Stimulated activated CD8-positive, alpha-beta memory T cell treated with anti-CD3 and anti-CD28 coated beads, Interleukin-15, amount 100 ng/mL, for 24 hours (primary cell): ENCODE measurements at places on chromosomes 2 and 18.

- no peak for DNase-seq
Observed at GRCh38 chr18:55141318-55141717, 182.1 kb upstream of the CCDC68 start.

DNA sequence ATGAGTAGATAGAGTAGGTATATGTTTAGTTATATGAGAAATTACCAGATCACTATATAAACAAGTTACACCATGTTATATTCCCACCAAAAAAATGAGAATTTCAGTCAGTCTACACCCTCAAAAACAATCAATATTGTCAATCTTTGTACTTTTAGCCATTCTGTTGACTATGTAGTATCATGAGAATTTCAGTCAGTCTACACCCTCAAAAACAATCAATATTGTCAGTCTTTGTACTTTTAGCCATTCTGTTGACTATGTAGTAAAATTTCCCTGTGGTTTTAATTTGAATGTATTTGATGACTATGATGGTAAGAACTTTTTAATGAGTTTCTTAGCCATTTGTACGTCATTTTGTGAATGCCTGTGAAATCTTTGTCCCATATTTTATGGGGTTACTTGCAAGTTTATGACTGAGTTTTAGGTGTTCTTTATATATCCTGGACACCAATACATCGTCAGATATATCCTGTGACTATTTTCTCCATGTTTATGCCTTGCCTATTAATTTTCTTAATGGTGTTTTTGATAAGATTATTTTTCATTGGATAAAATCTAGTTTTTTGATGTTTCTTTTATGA lies 528.4 kb upstream of the SPHKAP start:
- no peak for DNase-seq

GRCh38 chr2:53633441-53633840 lies 134.2 kb upstream of the CHAC2 start:
- no peak for DNase-seq

DNA sequence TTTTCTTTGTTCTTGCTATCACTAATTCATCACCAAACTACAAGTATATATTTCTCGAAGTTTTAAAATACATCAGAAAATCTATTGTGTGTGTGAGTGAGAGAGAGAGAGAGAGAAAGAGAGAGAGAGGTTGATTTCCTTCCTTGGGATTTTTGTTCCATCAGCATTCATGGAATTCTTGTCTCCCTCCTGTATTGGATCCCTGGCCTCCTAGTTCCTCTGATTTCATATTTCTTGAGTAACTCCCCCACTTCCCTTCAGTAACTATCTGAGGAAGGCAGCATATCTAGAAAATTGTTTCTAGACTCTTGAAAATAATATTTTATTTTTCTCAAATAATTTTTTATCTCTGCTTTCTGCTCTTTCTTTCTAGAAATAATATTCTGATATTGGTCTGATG lies 13.3 kb upstream of the ACTR2 start:
- DNase-seq = no peak

DNA sequence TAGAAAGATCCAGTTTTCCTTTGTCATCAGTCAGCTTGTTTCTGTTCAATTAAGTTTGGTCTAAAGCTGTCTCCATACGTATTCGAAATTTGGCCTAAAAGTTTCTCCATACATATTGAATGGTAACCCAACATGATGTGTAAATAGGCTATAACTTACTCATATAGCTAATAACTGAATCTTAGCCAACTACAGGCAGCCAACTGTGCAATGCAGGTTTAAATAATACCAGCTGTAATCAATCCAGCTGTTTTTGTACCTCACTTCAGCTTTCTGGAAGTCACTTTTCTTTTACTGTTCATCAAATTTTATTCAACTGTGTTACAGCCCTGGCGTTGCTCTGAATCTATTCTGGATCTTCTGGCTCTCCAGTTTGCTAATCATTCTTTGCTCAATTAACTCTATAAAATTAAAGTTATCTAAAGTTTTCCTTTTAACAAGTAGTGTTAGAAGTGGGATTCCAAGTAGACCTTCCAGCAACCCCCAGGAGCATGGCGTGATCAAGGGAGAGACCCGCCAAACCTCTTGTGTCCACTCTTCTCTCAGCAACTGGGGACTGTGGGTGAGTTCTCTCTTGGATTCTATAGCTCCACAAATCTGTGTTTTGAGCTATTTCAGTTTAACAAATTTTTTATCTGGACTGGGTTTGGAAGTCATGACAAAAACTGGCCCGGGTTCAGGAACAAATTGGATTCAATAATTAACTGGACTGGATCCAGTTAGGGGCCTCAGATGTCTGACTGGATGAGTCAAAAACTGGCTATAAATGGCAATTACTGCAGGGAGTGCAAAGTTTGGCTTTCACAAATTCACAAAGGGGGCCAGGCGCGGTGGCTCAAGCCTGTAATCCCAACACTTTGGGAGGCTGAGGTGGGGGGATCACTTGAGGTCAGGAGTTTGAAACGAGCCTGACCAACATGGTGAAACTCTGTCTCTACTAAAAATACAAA lies 329.7 kb upstream of the ST6GAL2 start:
- no peak for DNase-seq

DNA sequence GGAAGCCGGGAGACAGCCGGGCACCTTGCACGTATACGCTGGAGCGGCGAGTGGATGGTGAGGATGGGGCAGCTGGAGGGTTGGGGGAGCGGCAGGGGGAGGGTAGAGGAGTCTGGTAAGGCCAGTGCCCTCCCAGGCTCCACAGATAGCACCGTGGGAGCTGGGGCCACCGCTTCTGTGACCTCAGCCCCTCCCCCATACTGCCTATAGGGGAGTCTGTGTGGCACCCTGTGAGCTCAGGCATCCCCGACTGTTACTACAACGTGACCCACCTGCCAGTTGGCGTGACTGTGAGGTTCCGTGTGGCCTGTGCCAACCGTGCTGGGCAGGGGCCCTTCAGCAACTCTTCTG lies 9.9 kb upstream of the GMPPA start:
- no peak for DNase-seq

DNA sequence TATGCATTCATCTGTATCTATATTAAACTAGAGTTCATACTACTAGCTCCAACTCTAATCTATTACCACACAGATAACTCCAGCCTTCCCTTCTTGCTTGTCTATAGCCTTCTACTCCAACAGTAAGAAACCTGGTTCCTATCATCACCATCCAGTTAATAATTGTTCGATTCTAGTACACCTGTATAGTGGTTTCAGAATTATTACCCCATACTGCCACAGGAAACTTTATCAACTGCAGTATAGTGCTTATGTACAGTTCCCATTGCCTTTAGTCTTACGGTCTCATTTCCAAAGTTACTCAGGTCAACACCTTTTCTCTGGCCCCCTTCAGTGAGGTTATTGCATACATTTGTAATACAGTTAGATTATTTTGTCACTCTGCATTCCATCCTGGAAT lies 14.5 kb downstream of the METTL8 start:
- DNase-seq = no peak

GRCh38 chr2:205274801-205275200 lies 407.5 kb upstream of the NRP2 start:
- no peak for DNase-seq

DNA sequence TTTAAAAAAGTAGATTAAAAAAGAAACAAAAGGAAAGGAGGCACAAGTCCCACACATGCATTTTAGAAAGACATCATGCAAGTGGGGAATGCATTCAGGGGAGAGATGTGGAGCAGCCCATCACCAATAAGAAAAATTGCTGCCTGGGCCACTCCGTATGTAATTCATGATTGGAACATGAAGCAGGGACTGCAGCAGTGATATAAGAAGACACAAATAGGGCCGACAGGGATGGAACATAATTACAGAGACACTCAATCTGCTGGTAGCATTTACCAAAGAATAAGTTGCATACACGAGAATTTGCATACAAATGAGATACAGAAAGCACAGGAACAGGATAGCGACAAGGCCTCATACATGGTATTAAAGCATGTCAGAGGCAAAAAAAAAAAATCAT lies 6.5 kb upstream of the AFF3 start:
- DNase-seq = no peak

DNA sequence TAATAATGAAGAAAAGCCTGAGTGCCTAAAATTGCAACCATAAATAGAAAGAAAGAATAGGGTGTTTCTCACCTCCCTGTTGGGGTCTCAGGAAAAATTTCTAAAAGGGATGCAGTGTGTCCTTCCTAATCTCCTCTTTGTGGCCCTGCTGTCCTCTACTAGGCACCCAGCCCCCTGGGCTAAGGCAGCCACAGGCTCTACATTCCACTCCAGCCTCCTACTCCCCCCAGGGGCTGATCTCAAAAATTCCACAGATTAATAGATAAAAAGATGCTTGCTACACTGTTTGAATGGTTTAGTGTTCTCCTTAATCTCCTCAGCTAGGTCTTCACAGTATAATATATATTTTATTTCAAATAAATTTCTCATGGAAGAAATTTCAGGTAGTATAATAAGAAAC lies 17.6 kb downstream of the SATB2 start:
- DNase-seq = no peak

DNA sequence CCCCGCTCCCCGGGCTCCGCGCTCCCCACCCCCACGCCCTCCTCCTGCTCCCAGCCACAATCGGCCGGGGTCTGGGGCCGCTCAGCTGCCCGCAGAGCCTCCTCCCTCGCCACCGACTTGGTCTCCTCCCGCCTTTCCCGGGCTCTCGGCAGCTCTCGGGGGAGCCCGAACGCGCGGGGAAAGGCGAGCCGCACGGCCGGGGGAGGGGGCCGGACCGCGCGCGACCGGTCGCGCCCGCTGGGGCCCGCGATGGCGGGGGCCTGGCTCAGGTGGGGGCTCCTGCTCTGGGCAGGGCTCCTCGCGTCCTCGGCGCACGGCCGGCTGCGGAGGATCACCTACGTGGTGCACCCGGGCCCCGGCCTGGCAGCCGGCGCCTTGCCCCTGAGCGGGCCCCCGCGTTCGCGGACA lies 327 bp downstream of the LTBP1 start:
- DNase-seq = no peak

DNA sequence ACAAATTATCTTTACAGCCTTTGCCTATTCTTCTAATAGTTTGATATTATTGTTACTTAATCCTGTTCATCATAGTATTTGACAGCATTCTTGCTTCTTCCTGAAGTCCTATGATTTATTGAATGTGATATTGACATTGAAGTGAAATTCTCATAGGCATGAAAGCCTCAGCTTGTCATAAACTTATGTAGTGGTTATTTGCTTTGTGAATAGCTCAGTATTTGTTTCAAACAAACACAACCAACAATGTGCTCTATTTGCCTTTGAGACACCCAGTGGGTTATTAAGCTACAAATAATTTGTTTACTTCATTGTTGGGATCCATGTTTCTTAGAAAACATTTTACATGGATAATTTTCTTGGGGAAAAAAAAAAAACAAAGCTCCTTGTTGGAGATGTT lies 57.2 kb downstream of the TTC39C start:
- DNase-seq = no peak

DNA sequence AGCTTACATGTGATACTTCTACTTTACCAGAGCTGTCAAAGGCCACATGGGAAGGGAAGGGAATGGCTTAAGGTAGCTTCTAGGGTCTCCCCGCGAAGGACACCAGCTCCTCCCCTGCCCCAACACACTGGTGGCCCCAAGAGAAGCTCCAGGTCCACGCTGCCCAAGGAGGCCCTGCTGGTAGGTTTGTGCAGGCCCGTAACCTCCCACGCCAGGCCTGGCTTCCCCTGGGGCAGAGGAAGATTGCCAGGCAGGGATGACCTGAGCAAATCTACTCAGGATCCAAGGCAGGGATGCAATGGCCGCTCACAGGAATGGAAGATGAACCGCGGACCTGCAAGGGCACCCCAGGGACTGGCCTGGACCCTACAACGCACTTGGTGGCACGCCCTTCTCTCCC lies 205.1 kb downstream of the MGAT5 start:
- DNase-seq = no peak

DNA sequence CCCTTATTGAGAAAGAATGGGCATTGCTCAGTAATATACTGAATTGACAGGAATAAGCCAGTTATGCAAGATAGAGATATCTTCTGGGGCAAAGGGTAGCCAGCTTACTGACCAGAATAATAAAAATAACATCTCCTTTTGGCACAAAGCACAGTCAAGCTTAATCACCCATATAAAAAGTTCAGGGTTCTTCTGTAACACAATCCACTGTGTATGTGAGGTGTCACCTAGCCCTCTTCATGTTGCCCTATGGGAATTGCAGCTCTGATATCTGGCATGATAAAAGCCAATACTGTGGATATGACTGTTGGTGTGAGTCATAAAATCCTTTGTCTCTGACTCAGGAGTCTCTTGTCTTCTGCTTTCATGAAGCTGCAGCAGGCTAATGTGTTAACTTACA lies 90.8 kb downstream of the DSEL start:
- DNase-seq = no peak

- DNase-seq = no peak
Observed at GRCh38 chr2:55882954-55883353, 40.6 kb downstream of the EFEMP1 start.

GRCh38 chr18:75289761-75290160 lies 79.2 kb downstream of the TSHZ1 start:
- no peak for DNase-seq

DNA sequence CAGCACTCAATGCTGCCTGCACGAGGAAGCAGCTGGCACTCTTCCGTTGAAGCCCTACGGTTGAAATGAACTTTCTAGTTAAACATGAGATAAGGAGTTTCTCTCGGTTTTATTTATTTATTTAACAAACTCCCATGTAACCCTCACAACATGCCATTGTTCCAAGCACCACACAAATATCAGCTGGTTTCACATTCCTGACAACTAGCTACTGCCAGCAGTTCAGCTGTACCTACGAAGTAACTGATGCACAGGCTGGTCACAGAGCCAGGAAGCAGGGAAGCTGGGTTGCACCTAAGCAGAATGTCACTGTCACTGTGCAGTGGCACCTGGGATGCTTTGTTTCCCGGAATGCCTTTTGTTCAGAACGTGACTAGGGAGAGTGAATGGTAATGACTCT lies 18.1 kb downstream of the TIMM21 start:
- no peak for DNase-seq

- no peak for DNase-seq
Observed at GRCh38 chr2:212088353-212088752, 450.2 kb downstream of the ERBB4 start.

GRCh38 chr18:4208366-4208765 lies 246.7 kb downstream of the DLGAP1 start:
- DNase-seq = no peak

- no peak for DNase-seq
Observed at GRCh38 chr2:36397728-36398413, 42.3 kb downstream of the CRIM1 start.

- no peak for DNase-seq
Observed at GRCh38 chr2:195768431-195768830, 111.4 kb downstream of the SLC39A10 start.

GRCh38 chr2:143730953-143731260 lies 601.7 kb downstream of the ARHGAP15 start:
- no peak for DNase-seq

- DNase-seq = no peak
Observed at GRCh38 chr2:171124541-171124940, 36.2 kb downstream of the TLK1 start.
